ENCODE measurements at places on chromosomes 11 and 22.

- DNase-seq: no peak
These were observed 1.8 kb upstream of the DUSP8 start for GRCh38 chr11:1573903-1574237.

DNA sequence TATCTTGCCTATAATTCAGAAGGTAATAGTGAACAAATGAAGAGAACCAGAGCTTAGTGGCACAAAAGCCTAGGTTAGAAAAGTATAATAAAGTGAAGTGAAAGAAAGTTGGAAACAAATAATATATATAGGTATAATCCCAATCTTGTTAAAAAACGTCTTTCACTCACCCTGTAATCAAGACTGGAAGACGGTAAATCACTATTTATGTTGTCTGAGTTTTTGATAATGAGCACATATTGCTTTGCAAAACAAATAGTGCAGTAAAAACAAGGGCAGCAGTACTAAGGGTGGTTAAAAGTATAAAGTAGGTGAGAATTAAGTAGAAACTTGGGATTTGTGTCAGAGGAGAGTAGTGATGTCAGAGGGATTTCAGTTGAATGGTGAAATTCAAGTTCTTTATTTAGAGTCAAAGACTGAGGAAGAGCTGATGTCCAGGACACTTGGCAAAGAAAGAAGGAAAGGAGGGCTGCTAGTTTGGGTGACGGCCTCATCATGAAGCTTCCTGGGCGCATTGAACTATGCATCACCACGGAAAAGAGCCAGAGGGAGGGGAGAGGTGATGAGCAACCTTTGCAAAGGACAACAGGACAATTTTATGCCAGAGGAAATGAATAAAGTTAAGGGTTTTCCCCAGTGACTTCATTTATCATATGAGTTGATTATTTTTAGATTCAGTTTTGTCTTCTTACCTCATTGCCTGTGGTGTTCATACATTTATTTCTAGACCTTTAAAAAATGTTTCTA, 11.4 kb downstream of the NCAM1 start:
- no peak for DNase-seq

- no peak for DNase-seq
These were observed 220.5 kb upstream of the CADM1 start for GRCh38 chr11:115724666-115725065.

DNA sequence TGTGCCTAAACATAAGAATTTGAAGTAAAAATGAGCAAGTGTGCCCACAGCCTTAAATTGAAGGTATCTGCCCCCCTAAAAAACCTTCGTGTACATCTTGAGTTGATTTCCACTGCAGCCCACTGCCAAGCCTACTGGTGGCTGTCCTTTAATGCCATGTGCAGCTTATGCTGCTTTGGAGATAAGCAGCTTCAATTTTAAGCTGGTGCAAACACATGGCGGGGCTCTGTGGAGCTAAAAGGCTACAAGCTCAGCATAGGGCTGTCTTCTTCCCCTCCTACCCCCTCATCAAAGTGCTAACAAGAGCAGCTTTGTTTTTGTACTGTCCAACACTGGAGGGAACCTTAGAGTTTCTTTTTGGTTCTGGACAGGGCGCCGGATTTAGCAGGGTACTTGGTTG, 128.5 kb upstream of the LMO1 start:
- no peak for DNase-seq

DNA sequence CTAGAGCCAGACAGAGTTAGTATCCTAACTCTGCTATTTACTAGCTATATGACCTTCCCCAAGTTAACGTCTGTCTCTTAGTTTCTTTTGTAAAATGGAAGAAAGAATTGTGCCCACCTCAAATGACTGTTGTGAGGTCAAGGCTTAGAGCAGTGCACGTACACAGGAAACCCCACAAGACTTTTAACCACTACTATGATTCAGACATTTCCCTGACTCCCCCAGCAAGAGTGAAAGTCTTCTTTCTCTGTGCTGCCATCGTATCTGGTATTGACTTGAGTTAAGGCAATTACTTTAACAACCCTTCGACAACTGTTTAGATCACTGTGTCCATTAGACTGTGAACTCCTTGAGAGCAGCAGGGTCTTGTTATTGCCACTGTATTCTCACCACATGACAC, 2.6 kb upstream of the OR52W1 start:
- DNase-seq: no peak

DNA sequence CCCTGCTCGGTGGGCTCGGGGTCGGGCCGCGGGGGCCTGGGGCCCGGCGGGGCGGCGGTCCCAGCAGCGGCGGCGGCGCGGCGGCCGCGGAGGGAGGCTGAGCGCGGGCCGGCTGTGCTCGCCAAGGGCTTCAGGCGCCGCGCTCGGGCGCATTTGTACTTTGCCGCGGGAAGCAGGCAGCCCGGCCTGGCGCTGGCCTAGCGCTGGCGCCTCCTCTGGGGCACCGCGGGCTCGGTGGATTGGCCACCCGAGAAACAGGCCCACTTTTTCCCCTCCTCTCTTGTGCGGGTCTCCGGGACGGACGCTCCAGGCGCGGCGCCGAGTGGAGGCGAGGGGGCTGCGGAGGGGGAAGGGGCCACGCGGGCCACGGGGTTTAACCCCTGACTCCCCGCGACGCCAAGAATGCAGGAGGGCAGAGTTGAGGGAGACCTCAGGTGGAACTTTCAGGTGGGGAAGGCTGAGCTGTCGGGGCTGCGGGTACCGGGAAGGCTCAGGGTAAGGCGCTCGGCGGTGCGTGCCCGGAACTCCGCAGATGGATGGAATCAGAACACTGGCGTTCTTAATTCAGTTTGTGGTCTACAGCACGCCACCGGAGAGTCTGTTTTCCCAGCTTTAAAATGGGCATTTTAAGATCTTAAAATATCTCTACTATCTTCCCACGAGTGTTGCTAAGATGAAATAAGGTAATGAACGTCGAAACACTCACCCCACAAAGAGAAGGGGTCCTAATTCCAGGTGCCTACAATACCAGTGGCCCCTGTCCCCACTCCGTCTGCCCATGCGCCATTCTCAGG, at the start of gene CHRDL2:
CHRDL2 (minus strand) TSS at position 126 of the 794 bp plus-strand sequence. CDS start 538 bp downstream, outside the sequence.
- DNase-seq: peak; percentile 39

DNA sequence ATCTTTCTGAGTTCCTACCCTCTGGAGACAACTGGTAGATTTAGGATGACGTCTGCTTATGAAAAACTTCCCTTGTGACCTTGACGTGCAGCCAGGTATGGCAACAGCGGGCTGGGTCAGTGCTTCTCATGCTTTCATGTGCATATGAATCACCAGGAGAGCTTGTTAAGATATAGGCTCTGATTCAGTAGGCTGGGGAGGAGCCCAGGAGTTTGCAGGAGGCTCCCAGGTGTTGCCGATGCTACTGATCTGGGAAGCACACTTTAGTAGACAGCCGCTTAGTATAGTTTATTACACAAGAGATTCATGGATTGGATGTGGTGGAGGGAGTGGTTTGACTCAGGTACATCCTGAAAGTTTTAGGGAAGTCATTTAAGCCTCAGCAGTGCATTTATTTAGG, 23.8 kb downstream of the DIXDC1 start:
- DNase-seq: no peak

DNA sequence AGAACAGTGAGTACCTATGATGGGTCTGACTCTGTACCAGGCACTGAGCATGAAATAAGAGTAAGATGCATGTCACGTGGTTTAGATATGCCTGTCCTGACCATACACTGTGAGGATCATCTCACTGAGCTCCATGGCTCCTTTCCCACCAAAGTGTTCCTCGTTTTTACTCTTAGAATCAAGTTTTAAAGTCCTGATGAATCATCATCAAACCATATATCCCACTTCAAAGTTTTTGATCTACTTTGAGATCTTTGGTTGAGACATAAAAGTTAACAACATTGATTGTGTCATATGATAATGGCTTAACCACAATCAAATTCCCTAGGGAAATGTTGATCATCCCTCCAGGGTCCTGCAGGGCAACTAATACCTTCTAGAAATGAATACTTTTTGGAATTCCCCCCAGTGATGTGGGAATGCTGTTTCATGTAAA, 12.8 kb downstream of the ETS1 start:
- DNase-seq: no peak

DNA sequence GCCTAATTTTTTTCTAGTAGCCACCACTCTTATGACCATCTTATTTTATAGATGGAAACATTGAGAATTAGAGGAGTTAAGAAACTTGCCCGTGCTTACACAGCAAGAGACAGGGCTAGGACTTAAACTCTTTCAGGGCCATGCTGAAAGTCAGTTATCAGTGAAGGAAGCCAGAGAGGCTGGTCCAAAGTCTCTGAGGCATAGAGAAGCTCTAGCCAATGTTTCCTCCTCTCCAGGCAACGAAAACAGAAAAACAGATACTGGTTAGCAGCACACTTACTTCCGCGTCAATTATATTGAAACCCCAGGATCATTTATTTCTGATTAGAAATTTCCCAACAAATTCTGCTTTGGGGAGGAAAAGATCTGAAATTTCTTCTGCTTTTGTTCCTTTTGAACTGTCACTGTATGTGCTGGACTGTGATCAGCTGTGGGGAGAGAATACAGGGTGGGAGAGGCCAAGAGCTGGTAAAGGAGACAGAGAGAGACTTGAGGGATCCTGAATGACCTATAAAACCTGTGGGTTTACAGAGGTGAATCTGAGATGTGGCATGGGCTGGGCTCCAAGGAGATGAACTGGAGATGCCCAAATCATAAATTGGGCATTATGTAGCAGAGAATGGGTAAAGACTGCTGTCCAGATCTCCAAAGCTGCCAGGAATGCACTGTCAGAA, 37.5 kb upstream of the CAPRIN1 start:
- peak; percentile 63 for DNase-seq

Measured in muscle of leg (tissue), 16 donors.